ENCODE measurements at places on chromosomes 12 and 14.

GRCh38 chr14:33733310-33733709 lies 217.6 kb downstream of the EGLN3 start:
- DNase-seq, result no peak

GRCh38 chr12:22276313-22276712 lies 58.2 kb downstream of the ST8SIA1 start:
- DNase-seq, result no peak

- peak; percentile 34 for DNase-seq
These were observed 92.7 kb downstream of the DIP2B start for GRCh38 chr12:50597200-50598195.

DNA sequence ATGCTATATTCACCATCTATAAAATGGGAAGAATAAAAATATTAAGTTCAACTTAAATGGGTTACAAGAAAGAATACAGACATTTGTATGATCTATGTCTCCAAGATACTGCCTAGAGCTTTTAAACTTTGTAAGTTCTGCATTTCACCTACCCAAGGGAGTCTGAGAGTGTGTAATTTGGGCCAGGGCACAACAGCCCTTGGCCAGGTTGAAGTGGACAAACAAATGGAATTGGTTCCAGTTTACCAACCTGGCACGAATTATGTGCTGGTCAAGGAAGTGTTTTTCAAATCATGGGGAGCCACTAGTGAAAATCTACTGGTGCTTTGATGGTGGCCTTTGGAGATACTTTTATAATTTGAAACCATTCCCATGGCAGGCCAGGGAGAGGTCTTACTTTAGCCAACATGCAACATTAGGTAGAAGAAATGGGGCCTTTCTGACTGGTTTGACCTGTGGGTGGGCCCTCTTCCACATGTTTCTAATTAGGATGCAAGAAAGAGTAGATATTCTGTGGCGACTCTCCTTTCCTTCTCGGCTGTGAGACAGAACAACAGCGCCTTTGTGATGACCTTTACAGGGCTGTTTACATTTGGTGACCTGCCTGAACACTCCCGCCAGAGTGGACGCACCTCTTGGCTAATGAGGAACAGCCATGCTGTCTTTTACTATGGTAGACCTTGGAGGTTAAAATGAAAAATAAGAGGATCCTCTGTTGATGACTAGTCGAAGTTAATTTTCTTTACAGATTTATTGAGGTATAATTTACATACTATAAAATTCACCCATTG lies 476.6 kb downstream of the ZFP36L1 start:
- no peak for DNase-seq

DNA sequence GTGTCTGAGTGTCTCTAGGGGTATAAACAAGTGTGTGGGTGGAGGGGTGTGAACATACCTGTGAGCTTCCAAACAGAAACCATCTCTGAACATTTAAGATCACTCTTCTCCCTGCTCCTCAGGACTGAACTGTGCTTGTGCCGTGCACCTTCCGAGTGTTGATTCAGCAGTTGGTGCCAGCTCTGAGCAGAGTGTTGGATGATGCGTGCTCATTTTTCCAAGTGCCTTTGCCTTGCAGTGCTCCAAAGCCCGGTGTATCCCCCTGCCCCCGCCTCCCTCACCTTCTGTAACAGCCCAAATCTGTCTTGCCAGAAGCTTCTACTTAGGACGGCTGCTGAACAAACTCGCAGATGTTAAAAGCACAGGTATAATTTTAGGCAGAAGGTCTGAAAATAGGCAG lies 4.4 kb downstream of the WSCD2 start:
- DNase-seq, result no peak

DNA sequence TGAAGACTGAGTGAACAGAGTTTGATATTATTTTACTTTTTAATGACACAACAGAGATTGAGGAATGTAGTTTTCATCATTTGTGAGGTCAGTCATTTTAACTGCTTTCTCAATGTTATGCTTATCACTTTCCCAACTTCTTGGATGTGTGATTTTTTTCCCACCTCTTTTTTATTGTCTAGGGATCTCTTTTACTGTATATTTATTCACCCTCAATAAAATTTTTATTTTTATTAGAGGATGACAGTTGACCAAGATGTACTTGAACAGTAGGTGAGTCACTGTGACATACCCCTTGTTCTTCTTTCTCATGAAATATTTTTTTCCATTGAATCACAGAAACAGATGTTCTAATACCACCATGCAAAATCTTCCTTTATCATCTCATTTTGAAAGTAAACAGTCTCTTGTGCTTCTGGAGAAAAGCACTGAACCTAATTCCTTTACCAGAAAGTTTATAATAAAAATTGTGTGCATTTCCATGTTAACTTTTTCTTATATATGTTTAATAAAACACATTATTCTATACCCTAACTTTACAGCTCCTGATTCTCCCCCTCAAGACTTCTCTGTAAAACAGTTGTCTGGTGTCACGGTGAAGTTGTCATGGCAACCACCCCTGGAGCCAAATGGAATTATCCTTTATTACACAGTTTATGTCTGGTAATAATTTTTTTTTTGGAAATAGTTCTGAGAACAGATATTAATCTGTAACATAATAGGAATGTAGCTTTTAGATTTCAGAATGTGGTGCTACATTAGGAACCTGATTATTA lies 65.9 kb downstream of the PTPRQ start:
- no peak for DNase-seq

- no peak for DNase-seq
These were observed 80.7 kb downstream of the KCNA5 start for GRCh38 chr12:5124401-5124800.

- DNase-seq, result no peak
These were observed 55.1 kb downstream of the PAWR start for GRCh38 chr12:79635676-79636075.

DNA sequence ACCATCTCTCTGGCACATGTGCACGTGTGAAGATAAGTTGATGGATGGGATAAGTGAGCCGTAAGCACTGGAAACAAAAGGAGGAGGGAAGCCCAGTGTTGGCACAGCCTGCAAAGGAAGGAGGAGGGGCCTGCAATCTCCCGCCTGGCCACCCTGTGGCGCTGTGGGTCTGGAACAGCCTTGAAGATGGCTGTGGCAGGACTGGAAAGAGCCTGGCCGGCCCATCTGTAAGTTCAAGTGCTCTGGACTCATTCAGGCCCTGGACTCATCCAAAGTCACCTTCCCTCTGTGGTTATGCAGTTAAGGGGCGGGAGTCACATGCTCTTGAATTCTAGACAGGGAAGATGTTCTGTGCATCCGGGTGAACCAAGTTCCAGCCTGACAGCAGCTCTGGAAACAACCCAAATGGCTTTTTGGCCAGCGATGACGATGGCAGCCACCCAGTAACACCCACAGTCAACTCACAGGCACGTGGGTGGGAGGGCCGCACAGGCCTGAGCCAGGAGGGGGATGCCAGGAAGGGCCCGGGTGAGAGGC lies 50.4 kb downstream of the CHGA start:
- peak; percentile 31 for DNase-seq

DNA sequence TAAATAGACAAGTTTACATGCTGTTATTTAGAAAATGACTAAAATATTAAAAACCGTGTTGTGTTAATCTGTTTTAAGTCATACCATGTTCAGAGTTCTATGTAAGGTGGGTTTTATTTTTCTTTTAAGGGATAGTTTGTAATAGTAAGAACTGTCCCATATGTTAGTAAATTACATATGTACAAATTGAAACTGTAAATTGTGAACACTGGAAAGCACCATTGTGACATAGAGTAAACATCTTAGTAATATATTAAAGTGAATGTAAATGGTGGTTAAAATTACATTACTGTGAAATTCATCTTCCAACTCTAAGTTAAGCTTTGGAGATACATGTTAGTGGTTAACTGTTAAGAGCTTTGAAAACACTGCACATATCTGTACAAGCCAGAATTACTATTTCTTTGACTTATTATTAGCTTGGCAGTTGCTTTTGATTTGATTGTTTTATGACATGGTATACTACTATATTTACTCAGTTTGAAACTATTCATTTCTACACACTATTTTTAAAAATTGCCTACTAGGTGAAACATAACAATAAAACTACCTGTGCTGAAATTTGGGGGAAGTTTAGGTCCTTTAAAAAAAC lies 27.4 kb upstream of the DIP2B start:
- DNase-seq, result no peak

DNA sequence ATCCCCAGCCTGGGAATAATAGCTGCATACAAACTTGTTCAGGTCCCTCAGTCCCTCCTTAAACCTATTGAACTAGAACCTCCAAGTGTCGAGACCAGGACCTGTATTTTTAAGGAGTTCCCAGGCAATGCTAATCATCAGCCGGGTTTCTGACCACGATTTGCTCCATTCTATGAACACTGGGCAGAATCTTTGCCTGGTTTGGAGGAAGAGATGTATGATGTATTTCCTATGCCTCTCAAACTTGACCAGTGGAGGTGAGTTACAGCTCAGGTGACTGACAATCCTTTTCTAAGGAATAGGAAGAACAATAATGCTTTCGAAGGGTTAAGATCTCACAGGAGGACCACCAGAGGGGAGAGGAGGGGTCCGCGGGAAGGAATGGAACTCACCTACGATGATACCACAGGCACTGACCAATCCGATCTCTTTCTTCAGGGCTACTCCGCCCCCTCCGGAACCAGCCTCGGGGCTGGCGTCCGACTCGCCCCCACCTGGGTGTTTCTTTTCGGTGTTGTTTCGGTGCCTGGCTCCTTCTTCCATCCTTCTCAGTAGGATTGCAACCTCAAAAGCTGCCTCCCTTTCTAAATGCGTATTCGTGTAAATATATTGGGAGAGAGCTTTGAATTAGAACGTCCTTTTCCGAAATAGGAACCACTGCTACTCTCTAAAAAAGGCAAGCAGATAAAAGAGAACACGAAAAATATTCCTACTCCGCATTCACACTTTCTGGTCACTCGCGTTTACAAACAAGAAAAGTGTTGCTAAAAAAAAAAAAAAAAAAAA lies 895 bp downstream of the SLC7A8 start:
- DNase-seq, result peak; percentile 15

DNA sequence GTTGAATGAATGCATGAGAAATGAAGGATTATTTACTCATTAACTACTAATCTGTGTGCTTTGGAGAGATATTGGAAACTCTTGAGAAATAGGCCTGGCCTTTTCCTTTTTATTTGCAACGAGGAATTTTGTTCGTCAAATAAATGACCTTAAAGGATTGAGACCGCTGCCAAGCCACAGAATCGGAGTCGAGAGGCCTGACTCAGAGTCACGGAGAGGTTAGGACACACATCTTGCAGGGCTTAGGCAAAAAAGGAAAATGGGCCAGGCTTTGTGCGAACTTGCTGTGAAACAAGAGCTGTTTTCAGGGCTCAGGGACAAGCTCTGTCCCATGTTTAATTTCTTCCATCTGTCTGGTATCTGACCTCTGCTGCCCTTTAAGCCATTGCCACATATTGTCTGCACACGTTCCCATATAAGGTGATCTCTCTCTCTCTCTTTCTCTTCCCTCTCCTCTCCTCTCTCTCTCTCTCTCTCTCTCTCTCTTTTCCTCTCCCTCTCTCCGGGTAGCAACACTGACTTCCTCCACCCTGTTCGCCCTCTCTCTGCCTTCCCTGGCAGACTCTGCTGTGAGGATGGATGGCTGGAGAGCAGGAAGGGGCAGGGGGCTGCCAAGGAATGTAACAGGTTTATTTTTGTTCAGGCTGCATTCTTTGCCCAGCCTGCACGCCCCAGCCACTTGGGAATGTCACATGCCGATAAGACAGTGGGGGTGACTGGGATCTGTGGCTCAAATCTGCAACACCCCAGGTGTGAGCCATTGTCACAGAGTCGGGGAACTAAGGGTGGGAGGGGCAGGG lies 14.9 kb upstream of the IFT81 start:
- no peak for DNase-seq

DNA sequence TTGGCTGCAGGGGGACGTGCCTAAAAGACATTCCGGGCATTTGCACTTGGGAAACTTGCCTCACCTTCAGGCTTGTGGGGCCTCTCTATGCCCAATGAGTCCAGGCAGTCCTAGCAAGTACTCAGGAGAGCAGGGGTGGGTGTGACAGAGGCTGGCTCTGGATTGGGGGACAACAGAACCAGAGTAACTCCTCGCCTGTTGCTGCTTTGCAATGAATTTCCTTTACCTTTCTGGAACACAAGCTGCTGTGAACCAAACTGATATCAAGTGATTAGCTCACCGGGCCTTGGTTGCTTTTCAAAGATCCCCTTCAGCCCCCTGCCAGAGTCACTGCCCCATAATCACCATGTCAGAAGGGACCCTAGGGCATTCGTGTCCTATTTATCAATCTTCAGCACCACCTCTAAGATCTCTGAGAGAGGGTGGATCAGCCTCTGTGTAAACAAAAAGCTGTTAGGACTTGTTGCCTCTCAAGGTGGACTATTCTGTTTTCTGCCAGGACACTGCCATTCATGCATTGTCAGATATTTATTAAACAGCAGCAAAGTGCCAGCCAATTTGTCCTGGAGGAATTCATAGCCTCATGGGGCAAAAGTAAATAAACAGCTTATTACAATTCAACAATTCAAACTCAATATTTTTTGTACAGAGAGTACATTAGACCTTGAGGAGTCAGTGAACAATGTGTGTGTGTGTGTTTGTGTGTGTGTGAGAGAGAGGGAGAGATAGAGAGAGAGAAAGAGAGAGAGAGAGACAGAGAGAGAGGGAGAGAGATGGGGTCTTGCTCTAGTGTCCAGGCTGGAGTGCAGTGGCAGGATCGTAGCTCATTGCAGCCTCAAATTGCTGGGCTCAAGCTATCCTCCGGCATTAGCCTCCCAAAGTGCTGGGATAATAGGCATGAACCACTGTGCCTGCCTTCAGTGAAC lies 11.3 kb downstream of the NFATC4 start:
- DNase-seq, result no peak

DNA sequence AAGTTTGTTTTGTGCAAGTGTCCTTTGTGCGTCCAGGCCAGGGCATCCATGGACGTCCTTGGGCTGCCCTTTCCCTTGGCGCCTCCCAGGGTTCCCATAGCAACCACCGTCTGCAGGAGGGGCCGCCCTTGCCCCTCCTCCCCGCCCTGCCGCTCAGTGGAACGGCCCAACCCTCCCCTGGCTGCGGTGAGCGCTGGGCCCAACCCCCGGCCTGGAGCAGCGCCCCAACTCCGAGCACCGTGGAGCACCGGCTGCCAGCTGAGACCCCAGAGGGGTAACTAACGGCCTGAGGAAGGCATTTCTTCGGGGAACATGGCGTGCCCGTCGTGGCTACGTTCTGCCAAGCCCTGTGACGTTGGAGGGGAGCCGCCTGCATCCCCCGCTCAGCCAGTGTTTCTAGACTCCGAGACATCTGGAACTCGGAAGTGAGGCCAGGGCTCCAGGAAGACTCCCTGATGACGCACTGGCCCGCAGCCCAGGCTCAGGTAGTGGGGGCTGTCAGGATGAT lies 5.3 kb upstream of the ACACB start:
- peak; percentile 52 for DNase-seq

GRCh38 chr14:54642801-54643695 lies 76.1 kb downstream of the SAMD4A start:
- DNase-seq, result no peak

DNA sequence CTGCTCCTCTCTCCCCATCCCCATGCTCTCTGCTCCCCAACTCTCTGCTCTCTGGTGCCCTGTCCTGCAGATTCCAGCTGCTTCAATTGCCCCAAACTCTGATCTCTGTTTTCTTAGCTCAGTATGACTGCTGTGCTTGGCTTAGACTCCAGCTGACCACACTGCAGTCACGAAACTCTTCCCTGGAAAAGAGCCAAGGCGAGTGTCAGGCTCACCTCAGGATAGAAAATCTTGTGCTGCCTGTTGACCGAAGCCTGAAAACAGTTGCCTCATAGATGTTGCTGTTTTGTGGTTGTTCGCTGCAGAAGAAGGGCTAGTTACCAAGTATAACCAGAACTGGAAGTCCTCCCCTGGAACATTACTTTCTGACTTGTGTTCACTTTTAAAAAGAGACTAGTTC lies 6.7 kb upstream of the STON2 start:
- DNase-seq, result no peak

- no peak for DNase-seq
These were observed 4.6 kb upstream of the ZDHHC22 start for GRCh38 chr14:77145975-77146740.

GRCh38 chr14:91185721-91186120 lies 58.8 kb downstream of the GPR68 start:
- DNase-seq, result no peak
